ENCODE measurements at places on chromosomes 5 and 9.

DNA sequence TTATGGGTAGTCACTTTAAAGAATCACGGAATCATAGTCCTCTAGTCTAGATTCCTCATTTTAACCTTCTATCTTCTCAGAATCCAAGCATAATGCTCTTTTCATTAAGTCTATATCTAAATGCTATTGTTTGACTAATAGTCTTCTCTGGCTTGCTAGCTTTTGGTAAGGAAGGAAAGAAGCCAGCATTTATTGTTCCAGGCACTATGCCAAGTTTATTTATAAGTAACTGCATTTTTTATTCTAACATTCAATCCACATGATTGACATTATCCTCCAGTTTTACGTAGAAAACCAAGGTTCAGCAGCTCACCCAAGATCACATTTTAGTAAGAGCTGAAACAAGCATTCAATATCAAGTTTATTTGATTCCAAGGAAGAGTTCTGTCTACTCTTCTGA is 254.2 kb downstream of the SAXO1 start:
- no peak for DNase-seq

- DNase-seq: no peak
These were observed 23.3 kb upstream of the PRLR start for GRCh38 chr5:35253582-35253981.

- no peak for DNase-seq
These were observed 10.0 kb upstream of the CCL28 start for GRCh38 chr5:43422143-43422542.

DNA sequence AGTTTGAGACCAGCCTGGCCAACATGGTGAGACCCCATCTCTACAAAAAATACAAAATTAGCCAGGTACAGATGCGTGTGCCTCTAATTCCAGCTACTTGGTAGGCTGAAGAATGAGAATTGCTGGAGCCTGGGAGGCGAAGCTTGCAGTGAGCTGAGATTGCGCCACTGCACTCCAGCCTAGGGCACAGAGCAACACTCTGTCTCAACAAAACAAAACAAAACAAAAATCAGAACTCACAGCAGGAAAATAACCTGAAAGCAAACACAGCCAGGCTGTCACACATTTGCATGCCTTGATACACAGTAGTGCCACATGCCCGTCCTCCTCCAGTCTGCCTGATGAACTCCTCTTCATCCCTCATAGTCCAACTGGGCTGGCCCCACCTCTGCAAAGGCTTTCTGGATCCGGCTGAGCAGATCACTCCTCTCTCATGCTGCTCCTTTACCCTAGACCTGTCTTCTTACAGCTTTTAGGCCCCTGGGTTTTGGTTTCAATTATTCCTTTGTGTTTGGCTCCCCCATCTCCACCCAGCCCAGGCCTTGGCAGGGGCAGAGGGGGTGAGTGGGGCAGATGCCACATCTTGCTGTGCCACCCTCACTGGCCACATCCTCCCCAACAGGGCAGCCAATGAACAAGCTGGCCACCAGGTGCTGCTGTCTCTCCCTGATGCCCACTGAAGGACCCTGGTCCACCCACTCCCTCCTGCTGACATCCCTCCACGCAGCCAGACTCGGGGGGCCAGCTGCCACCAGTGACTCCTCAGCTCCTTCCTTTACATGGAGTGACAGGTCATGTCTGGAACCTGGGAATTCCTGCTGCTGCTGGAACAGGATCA is 62.0 kb upstream of the GGTA1 start:
- DNase-seq: no peak

DNA sequence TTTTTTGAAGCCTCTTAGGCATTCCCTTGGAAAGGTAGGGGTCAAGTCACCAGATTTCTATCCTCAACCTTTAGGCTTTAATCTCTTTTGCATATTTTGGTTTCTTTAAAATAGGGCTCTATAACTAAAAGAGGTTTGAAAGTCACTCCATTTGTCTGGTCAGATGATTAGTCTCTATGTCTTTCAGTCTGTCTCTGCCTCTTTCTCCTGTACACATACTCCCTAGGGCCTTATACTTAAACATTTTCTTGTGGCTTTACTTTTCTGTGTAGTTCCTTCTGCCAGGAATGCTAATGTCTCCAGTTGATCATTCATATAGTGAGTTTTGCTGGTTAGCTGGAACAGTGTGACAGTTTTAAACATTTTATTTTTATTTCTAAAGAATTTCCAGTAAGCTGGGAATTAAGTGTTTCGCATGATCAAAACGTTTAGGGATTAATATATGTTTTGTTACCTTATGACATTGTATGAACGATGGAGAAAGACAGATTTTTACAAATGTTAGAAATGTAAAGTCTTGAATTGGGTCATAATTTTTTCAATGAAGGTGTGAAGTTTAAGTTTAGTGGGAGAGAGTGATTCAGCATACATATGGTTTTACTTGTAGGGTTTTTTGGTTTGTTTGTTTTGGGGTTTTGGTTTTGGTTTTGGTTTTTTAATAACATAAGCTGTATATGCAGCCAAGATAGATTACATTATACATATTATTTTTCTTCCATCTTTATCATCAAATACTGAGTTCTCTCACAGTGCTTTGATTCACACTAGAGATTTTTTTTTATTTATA is 90.6 kb downstream of the ZCCHC7 start:
- no peak for DNase-seq
